C1 segment of cervical spinal cord (tissue), 14 donors: ENCODE measurements at places on chromosomes 6 and 20.

- DNase-seq, result no peak
These were observed 6.9 kb downstream of the POLH start for GRCh38 chr6:43582911-43583310.

DNA sequence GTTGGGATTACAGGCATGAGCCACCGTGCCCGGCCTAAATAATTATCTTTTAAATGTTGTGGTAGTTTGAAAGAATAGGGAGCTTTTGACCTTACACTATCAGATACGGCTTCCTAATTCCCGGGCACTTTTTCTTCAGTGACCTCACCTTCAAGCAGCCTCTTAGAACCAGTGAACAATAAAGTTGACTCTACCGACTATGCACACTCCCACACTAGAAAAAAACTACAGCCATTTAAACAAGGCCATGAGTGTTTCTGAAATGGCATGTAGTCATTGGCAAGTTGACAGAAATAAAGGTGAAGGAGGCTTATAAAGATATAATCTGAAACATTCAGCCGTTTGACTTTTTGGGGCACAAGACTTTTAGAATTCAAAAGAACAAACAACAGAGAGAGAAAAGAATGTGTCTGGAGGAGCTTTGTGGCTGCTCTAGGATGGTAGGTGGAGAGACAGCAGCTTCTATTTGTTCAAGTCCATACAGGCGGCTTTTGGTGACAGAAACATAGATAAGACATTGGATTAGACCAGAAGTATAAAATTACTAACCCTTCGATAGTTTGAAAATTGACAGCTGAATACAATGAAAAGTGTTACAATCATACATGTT lies 75.2 kb downstream of the GJA1 start:
- DNase-seq, result no peak

DNA sequence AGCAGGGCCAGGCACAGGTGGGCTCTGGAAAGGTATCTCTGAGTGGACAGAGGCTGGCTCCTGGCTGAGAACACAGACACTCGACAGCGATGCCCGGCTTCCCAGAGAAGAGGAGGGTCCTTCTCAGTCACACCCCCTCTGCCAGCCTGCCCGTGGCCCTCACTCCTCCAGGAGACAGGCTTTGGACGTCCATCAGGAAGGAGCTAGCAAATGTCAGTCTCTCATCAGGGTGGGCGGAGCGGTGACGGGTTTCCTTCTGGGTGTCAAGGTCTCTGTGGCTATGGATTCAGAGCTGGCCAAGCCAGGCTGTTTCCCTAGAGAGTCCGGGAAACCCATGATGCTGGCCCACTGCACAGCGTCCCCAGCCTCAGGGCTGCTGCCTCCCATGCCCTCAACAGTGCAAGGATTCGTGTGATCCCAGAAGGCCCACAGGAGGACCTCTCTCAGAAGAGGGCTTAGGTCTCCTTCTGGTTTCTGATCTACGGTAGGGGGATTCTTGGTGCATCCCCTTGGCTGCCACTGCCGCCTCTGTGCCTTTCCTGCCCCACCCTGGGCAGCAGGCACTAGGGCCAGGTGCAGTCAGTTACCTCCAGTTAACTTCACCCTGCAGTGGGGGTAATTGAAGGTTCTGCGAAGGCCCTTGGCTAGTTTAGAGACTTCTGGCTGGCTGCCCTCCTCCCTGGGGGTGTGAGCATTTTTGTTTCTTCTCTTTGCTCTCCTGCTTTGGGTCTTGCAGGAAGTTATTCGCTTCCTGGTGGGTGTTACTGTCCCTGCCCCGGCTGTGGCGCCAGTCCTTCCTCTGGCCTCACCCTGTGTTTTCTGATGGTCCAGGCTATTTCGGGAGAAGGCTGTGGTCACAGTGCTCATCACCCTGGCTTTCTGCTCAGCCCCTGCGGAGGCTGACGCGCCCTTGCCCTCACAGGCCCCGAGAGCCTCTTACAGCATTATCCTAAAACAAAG lies 80.2 kb downstream of the CDH4 start:
- no peak for DNase-seq

DNA sequence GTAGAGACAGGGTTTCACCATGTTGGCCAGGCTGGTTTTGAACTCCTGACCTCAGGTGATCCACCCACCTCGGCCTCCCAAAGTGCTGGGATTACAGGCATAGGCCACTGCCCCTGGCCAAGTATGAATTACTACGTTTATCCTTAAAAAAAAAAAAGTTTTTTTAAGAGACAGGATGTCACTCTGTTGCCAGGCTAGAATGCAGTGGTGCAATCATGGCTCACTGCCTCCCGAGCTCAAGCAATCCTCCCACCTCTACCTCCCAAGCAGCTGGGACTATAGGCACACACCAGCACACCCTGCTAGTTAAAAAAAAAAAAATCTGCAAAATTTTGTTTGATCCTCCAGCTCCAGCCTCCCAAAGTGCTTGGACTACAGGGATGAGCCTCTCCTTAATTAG lies 23.1 kb downstream of the IYD start:
- DNase-seq, result no peak

- no peak for DNase-seq
These were observed 81.6 kb downstream of the KCNB1 start for GRCh38 chr20:49400904-49401303.
